ENCODE measurements at places on chromosomes 16 and 17. TPM values are rescaled to one million over a fixed set of nuclear protein-coding genes. Genes with fewer than 3 reads are reported as not detected.

Gene MYH1
- total RNA-seq: not detected

Gene RAB26
- 13.4 TPM for total RNA-seq

Gene CCL4
- not detected for total RNA-seq

Gene CRYM
- total RNA-seq: 0.61 TPM

Gene MRC2
- 2.8 TPM for total RNA-seq

Gene SLC35G3
- not detected for total RNA-seq

Gene TMC8
- 7.2 TPM for total RNA-seq

Gene ULK2
- 1.5 TPM for total RNA-seq

Measured in HT-29 (cell line).